ENCODE measurements at places on chromosomes 12 and 14.
A peak's percentile ranks its signal among the peaks of the same experiment; 100 is the strongest.

- no peak for DNase-seq
Measured at GRCh38 chr12:34021071-34021470, 1.2 kb upstream of the ALG10 start.

DNA sequence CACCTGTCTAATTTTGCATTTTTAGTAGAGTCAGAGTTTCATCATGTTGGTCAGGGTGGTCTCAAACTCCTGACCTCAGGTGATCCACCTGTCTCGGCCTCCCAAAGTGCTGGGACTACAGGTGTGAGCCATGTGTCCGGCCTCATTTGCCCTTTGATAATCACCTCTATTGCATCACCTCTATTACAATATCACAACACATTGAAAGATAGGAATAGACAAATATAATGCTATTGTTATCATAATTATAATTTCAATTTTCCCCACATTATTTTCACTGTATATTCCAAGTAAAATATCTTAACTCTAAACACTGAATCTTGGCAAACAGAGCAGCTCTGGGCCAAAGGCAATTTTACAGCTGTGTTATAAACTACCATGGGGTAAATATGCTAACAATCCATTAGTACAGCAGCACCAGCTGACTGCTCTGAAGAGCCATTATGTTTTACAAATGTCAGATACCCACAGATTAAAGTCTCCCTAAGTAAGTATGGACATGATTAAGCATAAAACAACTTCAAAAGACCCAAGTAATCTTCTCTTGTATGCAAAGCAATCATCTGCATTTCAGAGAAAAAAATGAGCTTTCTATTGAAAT, 173.2 kb downstream of the MED13L start:
- no peak for DNase-seq

- DNase-seq, result no peak
Measured at GRCh38 chr14:55318694-55319093, 47.5 kb downstream of the FBXO34 start.

DNA sequence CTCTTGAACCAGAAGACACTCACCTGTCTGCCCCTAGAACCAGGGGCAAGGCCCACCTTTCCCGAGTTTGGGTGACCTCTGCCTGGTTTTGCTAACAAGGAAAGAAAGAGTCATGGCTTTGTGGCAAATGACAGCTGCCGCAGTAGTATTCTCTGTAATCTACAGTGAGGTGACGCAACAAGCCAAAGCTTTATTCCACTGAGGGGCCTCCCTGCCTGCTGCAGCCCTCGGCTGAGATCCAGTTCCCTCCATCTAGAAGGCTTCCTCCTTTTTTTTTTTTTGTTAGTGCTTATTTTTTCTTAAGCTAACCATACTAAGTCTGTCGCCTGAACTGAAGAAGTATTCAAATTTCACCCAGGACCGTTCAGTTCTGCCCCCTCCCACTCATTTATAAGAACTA, 142.3 kb upstream of the TMCC3 start:
- DNase-seq, result no peak

GRCh38 chr12:118189741-118190191, 53.8 kb downstream of the PEBP1 start:
- DNase-seq, result peak; percentile 29

DNA sequence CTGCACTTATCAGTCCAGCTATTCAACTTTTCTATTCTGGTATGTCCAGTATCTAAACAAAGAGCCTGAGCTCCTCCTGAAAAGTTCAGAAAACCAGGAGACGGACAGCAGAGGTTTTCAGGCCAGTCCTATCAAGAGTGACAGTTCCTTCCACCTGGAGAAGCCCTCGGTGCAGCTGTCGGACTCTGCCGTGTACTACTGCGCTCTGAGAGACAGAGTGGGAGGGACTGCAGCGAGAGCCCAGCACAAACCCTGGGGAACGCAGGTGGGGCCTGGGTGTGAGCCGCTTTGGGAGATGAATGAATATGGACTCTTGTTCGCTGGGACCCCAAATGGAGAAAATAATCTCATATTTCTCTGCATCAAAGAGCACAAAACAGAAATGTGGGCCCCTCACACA, 329.8 kb upstream of the OR4E1 start:
- no peak for DNase-seq

- peak; percentile 61 for DNase-seq
Measured at GRCh38 chr14:75519826-75520728, 2.2 kb upstream of the BATF start.

GRCh38 chr12:118498171-118498570, 121.8 kb downstream of the SUDS3 start:
- no peak for DNase-seq

- no peak for DNase-seq
Measured at GRCh38 chr14:99244941-99245563, 26.9 kb downstream of the BCL11B start.

- no peak for DNase-seq
Measured at GRCh38 chr12:130649101-130650045, 66.7 kb downstream of the RIMBP2 start.

GRCh38 chr14:22427771-22428231, 161.2 kb downstream of the DAD1 start:
- DNase-seq, result peak; percentile 65

DNA sequence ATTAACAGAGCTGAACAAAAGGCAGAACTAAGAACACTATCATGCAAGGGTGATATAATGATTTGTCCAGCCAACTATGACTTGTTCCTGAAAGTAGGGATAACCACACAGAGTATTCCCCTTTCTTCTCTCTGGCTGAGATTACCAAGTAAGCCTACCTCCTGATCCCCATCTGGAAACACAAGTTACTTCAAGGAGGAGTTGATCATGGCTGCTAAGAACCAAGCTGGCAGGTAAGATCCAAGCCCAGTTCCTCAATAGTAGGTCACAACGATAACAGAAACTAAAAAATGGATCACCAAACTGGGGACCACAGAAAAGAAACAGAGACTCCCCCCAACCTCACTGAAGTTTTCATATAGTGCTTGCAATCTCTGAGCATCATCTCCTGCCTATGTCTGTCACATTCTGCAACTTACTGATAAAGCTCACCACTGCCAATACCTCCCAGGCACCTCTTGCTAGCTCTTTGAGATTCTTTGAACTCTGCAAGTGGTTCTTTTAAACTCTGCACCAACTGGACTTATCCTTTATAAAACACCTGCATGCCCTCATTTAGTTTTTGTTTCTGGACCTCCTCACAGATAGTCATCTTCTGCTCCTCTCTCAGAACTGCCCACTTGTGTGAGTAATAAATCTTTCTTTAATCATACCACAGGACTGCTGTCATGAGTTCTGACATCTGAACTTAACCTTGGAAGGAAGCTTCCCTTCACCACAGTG, 76.6 kb downstream of the LRP6 start:
- no peak for DNase-seq

DNA sequence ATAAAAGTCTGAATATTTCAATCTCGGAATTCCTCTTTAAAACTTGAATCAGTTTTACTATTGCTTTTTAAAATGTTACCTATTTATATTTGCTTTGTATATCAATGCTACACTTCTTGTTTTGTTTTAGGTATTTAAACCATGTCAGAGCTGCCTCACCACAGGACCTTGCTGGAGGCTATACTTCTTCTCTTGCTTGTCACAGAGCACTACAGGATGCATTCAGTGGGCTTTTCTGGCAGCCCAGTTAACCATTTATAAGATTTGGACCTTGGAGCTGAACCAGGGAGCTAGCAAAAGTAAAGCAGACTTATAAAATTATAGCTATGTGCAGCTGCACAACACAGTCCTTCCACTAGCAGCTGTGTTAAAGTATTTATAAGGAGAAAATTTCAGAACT, 12.8 kb downstream of the TRMT5 start:
- DNase-seq, result no peak

GRCh38 chr12:72074065-72074464, 135.4 kb downstream of the TPH2 start:
- DNase-seq, result no peak

DNA sequence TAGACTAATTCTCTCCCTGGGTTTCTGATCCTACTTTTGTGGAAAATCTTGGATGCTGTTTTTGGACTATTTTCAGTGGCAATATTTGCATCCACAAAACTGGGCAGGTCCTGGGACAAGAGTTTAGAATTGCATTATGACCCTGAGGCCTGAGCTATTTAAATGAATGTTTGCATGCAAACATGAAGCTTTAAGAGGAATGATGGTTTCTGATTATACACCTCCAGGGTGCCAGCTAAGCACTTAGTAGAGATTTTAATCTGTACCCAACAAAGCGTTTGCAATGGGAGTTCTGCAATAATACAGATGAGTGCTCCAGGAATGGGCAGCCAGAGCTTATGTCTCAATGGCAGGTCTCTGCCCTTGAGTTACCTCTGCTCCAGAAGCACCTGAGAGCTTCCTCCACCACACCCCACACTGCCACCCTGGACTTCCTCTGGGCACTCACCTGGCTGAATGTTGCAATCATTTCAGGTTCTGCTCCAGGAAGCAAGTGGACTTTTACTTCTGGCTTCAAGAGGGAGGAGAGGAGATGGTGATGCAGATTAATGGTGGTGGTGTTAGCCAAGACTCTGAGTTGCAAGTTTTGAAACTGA, 6.0 kb upstream of the SPTLC2 start:
- no peak for DNase-seq

DNA sequence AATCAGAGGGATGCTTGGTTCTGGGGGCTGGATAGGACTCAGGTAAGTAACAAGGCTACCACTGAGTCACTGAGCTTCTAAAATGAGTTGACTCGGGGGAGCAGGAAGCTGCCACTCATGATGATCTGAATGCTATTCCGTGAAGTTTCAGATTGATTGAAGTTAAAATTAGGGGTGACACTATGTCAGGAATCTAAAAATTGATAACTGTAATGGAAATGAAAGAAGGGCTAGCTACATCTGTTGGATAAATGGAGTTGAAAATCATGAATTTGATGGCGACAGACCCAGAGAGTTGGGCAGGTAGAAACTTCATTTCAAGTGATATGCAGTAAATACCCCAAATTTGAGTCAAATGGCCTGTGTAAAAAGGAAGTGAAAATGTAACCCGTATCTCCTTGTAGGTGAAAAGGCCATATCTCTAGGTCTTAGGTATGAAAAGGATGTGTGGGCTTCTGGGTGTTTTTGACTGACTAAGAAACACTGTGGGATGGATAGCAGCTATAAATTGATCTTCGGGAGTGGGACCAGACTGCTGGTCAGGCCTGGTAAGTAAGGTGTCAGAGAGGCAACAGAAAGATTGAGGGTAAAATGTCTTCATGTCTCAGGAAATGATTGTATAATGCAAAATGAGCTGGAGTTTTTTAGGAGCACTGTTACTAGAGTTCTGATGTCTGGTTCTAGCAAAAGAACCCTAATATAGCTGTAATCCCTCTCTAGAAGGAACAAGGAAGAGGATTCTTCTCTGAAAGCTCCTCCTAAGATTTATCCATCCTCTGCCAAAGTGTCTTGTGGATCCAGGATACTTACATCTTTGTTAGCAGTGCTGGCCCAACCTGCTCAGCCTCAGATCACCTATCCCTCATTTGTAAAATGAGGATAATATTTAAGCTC, 57.3 kb downstream of the DAD1 start:
- DNase-seq, result no peak

DNA sequence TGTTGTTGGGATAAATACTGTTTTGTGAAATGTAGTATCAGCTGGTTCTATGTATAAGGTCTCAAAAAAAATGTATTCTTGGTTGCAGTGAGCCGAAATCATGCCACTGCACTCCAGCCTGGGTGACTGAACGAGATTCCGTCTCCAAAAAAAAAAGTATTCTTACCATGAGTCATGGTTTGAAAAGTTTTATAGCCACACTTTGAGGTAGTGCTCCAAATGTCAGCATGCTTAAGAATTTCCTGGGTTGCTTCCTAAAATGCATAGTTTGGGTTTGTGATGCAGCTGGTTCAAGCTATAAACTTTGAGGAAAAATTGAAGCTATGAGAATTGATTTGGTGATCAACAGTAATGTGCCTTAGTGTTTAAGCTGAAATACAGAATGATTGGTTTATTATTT, 48.0 kb downstream of the ETNK1 start:
- DNase-seq, result peak; percentile 70

DNA sequence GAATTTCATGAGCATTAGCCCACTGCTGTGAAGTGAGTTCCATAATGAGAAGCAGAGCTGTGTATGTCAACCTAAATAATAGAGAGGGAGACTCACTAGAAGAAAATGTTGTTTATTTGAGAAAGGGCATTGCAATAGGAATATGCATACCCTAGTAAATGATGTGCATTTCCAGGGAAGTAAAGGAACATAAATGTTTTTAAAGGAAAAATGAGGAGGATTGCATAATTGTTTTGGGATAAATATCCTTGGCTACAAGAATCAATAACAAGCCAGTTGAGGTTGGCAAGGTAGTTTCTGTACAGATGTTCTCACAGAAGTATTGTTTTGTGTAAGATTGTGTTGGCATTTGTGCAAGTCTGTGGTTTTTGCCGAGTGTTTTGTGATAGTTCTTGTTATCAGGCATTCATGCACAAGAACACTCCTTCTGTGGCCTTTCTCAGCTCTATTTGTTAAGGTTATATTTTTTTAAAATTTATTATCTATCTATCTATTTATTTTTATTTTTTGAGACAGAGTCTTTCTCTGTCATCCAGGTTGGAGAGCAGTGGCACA, 47.1 kb downstream of the EMP1 start:
- no peak for DNase-seq

- DNase-seq, result peak; percentile 63
Measured at GRCh38 chr12:47270782-47271664, 191.3 kb upstream of the AMIGO2 start.

- no peak for DNase-seq
Measured at GRCh38 chr12:41563051-41563450, 374.9 kb downstream of the PDZRN4 start.

DNA sequence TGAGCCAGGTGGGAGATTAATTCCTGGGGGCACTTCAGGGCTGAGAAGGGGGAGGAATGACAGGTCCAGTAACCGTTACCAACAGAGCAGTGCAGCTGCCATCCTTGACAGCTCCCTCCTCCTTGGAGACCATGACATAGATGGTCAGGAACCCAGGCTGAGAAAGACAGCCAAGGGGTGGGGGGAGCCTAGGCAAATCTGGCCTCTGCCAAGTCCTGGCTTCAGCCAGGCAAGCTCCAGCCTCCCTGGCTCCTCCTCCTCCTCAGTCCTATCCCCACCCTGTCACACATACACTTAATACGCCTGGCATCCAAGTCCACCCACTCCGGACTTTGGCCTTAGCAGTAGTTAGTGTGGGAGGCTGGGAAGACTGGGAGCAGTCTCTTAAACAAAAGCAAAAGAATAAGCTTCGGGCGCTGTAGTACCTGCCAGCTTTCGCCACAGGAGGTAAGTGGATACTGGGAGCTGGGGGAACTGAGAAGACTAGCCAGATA, at the start of gene RDH5:
RDH5 (plus strand) TSS at position 323 of the 494 bp plus-strand sequence. CDS start 792 bp downstream, outside the sequence.
- peak; percentile 78 for DNase-seq

DNA sequence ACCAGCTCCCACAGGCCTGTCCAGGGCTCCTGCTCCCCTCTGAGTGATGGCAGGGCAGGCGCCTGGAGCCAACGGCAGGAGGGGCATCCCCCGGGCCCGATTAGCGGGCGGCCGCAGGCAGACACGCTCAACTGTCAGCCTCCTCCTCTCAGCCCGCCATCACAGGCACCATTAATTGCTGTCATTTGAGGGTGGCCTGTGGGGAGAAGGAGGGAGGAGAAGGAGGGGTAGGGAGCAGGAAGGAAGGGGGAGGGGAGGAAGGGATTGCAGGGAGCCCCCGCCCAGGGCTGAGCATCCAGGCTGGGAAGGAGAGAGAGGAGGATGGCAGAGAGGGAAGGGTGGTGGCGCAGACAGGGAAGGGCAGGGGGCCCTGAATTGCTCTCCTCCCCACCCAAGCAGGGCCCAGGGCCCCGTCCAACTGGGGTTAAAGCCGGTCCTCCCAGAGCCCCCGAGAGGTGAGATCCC, 36.1 kb downstream of the NCOR2 start:
- no peak for DNase-seq

GRCh38 chr12:107511292-107511691, 174.3 kb upstream of the PWP1 start:
- DNase-seq, result peak; percentile 57
